ENCODE measurements at places on chromosomes 4 and X.

- DNase-seq, result no peak
Measured at GRCh38 chrX:27555514-27555913, 34.6 kb upstream of the DCAF8L2 start.

GRCh38 chr4:6969826-6970800, 60.5 kb downstream of the TBC1D14 start:
- no peak for DNase-seq

DNA sequence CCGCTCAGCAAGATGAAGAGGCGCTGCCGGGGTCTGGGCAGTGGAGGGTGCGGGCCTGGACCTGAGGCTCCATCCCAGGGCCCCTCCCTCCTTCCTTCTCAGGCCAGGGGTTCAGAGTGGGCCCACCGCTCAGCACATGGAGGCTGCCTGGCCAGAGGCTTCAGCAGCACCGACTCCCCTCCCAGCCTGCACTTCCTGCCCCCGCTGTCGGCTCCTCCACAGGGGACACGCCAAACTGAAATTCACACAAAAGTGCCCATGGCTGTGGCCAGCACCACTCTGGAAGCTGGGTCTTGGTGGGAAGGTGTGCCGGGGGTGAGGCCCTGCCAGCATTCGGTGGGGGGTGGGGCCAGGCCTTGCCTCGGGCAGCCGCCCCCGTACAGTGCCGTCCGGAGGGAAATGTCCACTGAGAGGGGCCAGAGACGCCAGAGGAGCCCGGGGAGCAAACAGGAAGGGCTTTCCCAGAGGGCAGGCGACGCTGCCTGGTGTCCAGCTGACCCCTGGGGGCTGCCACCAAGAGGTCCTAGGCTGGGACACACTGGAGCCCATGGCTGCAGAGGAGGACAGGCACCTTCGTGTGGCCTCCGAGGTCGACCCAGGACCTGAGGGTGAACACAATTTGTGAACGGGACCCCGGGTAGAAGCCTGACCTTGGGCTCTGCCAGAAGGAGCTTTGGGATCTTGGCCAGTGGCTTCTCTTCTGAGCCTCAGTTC, 84.6 kb upstream of the AFAP1 start:
- DNase-seq, result no peak

DNA sequence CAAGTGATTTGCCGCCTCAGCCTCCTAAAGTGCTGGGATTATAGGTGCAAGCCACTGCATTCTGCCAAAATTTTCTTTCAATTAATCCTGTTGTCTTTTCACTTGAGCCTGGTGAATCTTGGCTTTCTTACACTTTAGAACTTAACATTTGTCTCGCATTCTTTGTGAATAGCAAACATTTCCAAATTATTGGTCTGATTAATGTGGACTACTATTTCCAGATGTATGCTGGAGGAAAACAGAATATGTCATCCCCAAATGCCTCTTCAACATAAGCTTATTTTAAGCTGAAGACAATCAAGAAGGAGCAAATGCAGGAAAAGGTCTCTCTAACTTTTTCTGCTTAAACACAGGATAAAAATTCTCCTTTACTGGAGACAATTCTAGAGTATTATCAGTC, 233.4 kb downstream of the PPP4R3C start:
- no peak for DNase-seq

DNA sequence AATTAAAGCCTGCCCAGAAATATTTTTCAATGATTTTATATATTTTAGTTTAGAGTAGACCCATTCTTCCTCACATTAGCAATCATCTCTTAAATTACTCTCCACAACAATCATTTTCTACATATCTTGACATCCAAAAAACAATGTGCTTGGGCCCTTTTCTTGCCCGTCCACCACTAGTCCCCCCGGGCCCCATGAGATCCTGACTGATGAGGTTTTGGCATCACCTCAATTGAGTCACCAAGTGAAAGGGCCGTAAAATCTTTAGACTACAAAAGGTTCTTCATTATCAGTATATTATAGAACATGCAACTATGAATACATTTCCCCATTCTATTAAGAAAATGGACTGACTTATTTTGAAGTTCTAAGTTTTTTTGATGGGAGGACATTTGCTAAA, 4.0 kb upstream of the CDKL2 start:
- DNase-seq, result no peak

GRCh38 chrX:117510453-117510852, 606.2 kb downstream of the KLHL13 start:
- DNase-seq, result no peak

GRCh38 chr4:153023139-153023538, 87.0 kb downstream of the FHDC1 start:
- no peak for DNase-seq

DNA sequence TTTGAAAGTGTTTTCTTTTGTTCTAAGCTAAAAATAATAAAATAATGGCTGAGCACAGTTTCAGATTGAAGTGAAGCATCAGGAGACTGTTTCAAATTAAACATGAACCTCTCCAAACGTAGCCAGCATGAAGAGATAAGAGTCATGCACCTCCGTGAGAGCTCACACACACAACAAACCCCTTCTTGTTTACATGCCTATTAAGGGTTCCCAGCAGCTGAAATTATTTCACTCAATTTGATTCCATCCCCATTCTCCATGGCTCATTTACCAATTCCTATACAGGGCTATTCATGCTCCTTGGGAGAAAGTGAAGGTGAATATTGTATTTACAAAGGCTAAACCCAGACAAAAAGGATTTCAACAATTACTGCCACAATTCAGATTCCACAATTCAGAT, 954.1 kb upstream of the INTU start:
- DNase-seq, result no peak

GRCh38 chr4:1093391-1094335, 19.7 kb downstream of the RNF212 start:
- DNase-seq, result no peak

- peak; percentile 3 for DNase-seq
Measured at GRCh38 chr4:22416403-22416802, 99.5 kb downstream of the ADGRA3 start.

- peak; percentile 83 for DNase-seq
Measured at GRCh38 chr4:8607603-8608481, 15.3 kb downstream of the CPZ start.

- no peak for DNase-seq
Measured at GRCh38 chrX:15929194-15929593, 74.6 kb upstream of the AP1S2 start.

GRCh38 chr4:145907812-145908211, 30.8 kb downstream of the ZNF827 start:
- DNase-seq, result peak; percentile 18

DNA sequence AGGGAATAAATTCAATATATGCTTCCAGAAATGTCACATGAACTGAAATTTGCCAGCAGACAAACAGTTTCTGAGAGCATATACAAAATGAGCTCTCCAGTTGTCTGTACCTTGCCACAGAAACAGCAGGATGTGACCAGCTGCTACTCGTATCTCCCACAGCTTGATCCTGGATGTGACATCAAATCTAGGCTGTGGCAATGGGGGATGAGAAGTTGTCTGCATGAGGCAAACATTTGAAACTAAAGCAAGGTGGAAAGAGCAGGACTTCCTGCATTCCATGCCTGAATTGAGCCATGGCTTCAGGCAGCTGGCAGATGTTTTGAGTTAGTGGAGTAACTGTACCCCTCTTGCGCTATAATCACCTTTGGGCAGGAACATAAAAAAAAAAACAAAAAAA, 1724.0 kb downstream of the RPA4 start:
- no peak for DNase-seq

GRCh38 chr4:38023347-38024205, 63.4 kb downstream of the PTTG2 start:
- no peak for DNase-seq

Measured in GM03348 (cell line).